ENCODE measurements at places on chromosomes 4 and X. TPM values are rescaled to one million over a fixed set of nuclear protein-coding genes. Genes with fewer than 3 reads are reported as not detected.
A peak's percentile ranks its signal among the peaks of the same experiment; 100 is the strongest.

Gene HMX1
- total RNA-seq: 3.4 TPM

DNA sequence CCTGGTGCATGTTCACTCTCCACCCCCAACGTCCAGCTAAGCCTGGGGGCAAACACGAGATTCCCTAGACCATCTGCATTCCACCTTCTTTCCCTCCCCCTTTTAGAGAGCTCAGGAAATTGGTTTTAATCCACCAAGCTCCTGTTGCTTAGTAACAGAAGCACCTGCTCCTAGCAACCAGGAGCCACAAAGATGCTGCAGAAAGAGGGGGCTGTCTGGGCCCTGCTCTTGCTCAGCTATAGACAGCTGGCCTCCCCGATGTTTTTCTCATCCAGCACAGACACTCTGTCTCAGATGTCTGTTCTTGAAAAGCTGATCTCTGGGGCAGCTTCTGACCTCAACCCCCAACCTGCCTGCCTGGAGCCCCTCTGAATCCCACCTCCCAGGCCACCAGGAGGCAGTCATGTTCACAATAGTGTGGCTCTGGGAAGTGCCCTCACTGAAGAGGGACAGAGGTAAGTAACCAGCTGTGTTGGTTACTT lies 71.5 kb downstream of the SLC16A2 start:
- no peaks in the 10 kb centered on the region for H3K27me3 ChIP-seq
- H3K36me3 ChIP-seq: no peaks in the 10 kb centered on the region
- H3K4me3 ChIP-seq: no peak overlapping the region
- H3K27ac ChIP-seq: peak overlapping the region; percentile 28
- no peaks in the 10 kb centered on the region for H3K4me1 ChIP-seq

DNA sequence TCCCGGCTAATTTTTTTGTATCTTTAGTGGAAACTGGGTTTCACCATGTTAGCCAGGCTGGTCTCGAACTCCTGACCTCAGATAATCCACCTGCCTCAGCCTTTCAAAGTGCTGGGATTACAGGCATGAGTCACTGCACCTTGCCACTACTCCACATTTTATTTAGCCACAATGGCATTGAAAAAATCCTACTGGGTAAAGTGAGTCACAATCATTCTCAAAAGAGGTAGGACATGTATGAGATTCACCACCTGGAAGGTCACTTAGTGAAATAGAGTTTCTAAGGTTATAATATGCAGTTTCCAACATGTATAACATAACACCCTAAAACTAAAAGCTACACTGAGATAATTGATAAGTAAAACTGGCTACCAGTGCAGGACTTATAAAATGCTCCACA lies 159.2 kb downstream of the BTC start:
- no peaks in the 10 kb centered on the region for H3K36me3 ChIP-seq
- no peak for DNase-seq
- H3K27ac ChIP-seq: no peak overlapping the region
- peaks cover 3% of the 10 kb centered on the region for H3K27me3 ChIP-seq
- no peaks in the 10 kb centered on the region for H3K4me1 ChIP-seq
- H3K4me3 ChIP-seq: no peak overlapping the region

Gene AKAP14
- total RNA-seq: 0.92 TPM

Gene MAMLD1
- 7.0 TPM for total RNA-seq

DNA sequence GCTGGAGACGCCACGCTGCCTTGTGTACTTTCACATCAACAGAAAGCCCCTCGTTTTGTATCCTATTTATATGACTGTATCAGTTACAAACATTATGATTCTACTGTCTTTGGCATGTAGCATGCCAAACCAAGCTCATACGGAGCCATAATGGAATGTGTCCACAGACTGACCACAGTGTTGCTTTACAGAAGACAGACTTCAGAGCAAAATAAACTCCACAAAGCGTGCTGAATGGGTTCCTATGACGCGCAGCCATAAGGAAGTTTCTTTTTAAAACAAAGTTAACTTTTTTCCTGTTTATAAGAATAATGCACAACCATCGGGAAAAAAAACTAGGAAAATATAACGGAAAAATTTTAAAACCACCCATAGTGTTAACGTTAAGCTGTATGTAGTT lies 136.0 kb downstream of the STOX2 start:
- peaks cover 9% of the 10 kb centered on the region for H3K4me1 ChIP-seq
- no peak overlapping the region for H3K27ac ChIP-seq
- DNase-seq: no peak
- peaks cover 8% of the 10 kb centered on the region for H3K36me3 ChIP-seq

Gene PORCN
- 10.0 TPM for total RNA-seq

- no peak overlapping the region for H3K4me3 ChIP-seq
- H3K4me1 ChIP-seq: no peaks in the 10 kb centered on the region
- no peaks in the 10 kb centered on the region for H3K27me3 ChIP-seq
- no peak for DNase-seq
- no peak overlapping the region for H3K27ac ChIP-seq
- H3K36me3 ChIP-seq: no peaks in the 10 kb centered on the region
Measured at GRCh38 chr4:113278324-113278934, 229.0 kb downstream of the ANK2 start.

DNA sequence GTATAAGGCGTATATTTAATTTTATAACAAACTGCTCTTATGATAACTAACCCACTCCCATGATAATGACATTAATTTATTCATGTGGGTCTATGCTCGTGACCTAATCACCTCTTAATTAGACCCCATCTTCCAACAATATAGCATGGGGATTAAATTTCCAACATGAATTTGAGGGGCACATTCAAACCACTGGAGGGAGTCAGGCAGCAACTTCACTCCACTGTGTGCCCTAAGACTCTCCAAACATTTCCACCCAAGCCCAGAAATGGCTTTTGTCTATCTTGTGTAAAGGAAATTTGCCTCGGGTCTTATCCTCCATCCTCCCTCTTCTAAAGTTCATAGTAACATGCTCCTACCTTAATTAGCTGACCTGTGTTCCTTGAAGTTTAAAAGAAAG lies 616.1 kb upstream of the CPEB2 start:
- DNase-seq: no peak
- H3K4me3 ChIP-seq: no peak overlapping the region
- no peaks in the 10 kb centered on the region for H3K4me1 ChIP-seq

- no peak overlapping the region for H3K27ac ChIP-seq
- no peaks in the 10 kb centered on the region for H3K27me3 ChIP-seq
- DNase-seq: no peak
- H3K36me3 ChIP-seq: no peaks in the 10 kb centered on the region
- H3K4me3 ChIP-seq: no peak overlapping the region
Measured at GRCh38 chr4:124964251-124964650, 251.7 kb upstream of the ANKRD50 start.

- H3K36me3 ChIP-seq: no peaks in the 10 kb centered on the region
- no peaks in the 10 kb centered on the region for H3K27me3 ChIP-seq
- DNase-seq: no peak
- no peaks in the 10 kb centered on the region for H3K4me1 ChIP-seq
- no peak overlapping the region for H3K4me3 ChIP-seq
Measured at GRCh38 chrX:48648336-48648751, 35.3 kb upstream of the WAS start.

DNA sequence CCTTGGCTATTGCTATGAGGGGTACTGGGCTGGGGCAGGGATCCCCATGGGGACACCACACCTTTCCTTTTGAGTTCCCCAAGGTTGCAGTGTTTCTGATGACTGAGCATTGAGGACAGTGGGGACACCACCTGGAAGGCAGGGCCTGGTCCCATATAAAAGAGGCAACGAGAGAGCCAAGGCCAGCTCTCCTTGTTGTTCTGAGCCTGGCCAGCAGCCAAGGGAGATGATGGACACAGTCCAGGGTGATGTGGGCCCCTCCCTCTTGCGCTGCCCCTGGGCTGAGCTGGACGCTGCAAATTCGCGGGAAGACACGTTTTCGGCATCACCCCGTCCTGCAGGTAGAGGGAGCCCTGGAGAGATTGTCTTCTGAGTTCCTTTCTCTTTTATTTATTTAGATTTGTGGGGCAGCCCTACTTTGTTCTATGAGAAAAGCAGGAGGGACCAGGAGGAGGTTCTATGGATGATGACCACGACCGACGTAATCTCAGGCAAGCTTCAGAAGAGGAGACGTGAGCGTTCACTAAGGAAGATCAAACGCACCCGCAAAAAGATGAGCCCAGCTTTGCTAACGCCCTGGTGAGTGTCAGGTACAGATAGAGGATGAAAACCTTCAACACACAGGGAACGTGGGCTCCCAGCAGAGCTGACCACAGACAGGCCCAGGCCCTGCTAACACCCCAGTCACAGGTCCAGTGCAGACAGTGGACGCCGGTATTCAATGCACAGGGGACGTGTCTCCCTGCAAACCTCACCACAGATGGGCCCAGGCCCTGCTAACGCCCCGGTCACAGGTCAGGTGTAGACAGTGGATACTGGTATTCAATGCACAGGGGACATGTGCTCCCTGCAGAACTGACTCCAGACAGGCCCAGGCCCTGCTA lies 97.4 kb downstream of the SHOX start:
- no peaks in the 10 kb centered on the region for H3K36me3 ChIP-seq
- no peaks in the 10 kb centered on the region for H3K27me3 ChIP-seq
- H3K4me3 ChIP-seq: no peak overlapping the region
- H3K27ac ChIP-seq: no peak overlapping the region
- H3K4me1 ChIP-seq: no peaks in the 10 kb centered on the region

Gene DCAF12L2
- 0.64 TPM for total RNA-seq

Gene ODAPH
- not detected for total RNA-seq

- H3K27me3 ChIP-seq: no peaks in the 10 kb centered on the region
- H3K36me3 ChIP-seq: no peaks in the 10 kb centered on the region
- H3K4me1 ChIP-seq: no peaks in the 10 kb centered on the region
- no peak overlapping the region for H3K4me3 ChIP-seq
Measured at GRCh38 chrX:44043496-44043895, 70.3 kb upstream of the NDP start.

DNA sequence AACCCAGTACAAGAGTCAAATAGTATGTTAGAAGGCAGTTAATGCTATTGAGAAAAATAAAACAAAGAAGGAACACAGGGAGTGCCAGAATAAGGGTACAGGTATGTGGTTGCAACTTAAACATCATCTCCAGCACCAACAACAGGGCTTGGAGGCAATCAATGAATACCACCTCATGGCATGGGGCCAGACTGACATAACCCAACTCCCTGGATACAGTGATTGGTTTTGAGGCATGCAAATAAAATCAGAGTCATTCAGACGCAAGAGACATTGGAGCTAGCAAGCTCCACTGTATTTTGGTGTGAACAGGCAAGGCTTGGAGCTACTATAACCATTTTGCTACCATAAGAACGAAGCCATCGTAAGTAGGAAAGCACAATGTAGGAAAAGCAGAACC lies 56.7 kb downstream of the PPP3CA start:
- H3K27me3 ChIP-seq: no peaks in the 10 kb centered on the region
- H3K27ac ChIP-seq: no peak overlapping the region
- H3K36me3 ChIP-seq: no peaks in the 10 kb centered on the region
- H3K4me1 ChIP-seq: peaks cover 20% of the 10 kb centered on the region
- no peak for DNase-seq

Gene PPP1R2C
- not detected for total RNA-seq

DNA sequence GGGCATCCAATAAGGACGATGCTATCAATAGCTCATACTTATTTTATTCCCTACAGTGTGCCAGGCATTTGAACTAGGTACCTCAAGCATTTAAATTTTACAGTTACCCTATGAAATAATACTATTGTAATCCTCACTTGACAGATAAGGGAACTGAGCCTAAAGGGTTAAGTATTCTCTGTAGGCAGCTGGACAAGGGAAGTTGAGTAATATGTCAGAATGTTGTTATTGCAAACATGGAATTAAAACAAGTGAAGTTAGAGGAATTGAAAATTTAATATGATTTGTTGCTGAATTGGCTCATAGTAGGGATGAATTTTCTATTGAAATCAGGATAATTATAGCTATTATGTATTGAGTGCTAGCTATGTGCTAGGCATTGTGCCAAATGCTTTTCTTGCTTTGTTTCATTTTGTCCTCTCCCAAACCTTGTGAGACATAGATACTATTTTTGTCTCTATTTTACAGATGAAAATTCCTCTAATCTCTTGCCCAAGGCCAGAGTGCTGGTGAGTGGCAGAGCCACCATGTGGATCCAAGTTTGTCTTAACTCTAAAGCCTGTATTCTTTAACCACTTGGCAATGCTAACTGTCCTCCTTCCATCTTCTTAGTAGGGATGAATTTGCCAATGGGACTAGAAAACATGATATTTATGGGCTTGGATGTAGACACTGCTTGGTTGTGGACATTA lies 58.1 kb downstream of the TMEM164 start:
- H3K27ac ChIP-seq: no peak overlapping the region
- no peaks in the 10 kb centered on the region for H3K27me3 ChIP-seq
- H3K36me3 ChIP-seq: peaks cover 16% of the 10 kb centered on the region
